PC-3 (cell line): ENCODE measurements at places on chromosomes 7 and 10. TPM values are rescaled to one million over a fixed set of nuclear protein-coding genes. Genes with fewer than 3 reads are reported as not detected.
A peak's percentile ranks its signal among the peaks of the same experiment; 100 is the strongest.

DNA sequence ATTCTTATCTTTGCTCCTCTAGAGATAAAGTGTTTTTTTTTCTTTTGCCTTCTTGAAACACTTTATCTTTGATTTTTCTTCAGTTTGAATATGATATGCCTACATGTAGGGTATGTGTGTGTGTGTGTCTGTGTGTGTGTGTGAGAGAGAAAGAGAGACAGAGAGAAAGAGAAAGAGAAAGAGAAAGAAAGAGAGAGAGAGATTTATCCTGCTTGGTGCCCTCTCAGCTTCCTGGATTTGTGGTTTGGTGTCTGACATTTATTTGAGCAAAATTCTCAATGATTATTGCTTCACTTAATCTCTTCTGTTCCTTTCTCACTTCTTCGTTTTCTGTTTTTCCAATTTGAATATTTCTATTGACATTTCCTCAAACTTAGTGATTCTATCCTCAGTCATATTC is 60.3 kb downstream of the RAB18 start:
- no peaks in the 10 kb centered on the region for H3K36me3 ChIP-seq
- H3K4me1 ChIP-seq: no peaks in the 10 kb centered on the region
- H3K4me3 ChIP-seq: no peak overlapping the region
- no peak overlapping the region for H3K27ac ChIP-seq
- no peaks in the 10 kb centered on the region for H3K27me3 ChIP-seq

GRCh38 chr7:104978460-104978859 is 35.5 kb upstream of the KMT2E start:
- no peaks in the 10 kb centered on the region for H3K36me3 ChIP-seq
- H3K27me3 ChIP-seq: no peaks in the 10 kb centered on the region
- no peak overlapping the region for H3K4me3 ChIP-seq
- H3K27ac ChIP-seq: no peak overlapping the region
- DNase-seq: no peak

GRCh38 chr10:71868192-71868697 is 17.2 kb upstream of the PSAP start:
- peak; percentile 43 for DNase-seq
- H3K27ac ChIP-seq: no peak overlapping the region
- peaks cover 12% of the 10 kb centered on the region; the same call in 1 of the 2 replicates for H3K4me1 ChIP-seq
- no peaks in the 10 kb centered on the region for H3K27me3 ChIP-seq
- H3K4me3 ChIP-seq: no peak overlapping the region

The PRPS1L1 gene
- not detected in 2 replicates for total RNA-seq

GRCh38 chr10:132458586-132459300 is 61.7 kb downstream of the PWWP2B start:
- no peak overlapping the region for H3K4me3 ChIP-seq
- 0 out of 2 replicates have a peak, but pooled peaks cover 5% of the 10 kb centered on the region for H3K4me1 ChIP-seq
- no peaks in the 10 kb centered on the region for H3K36me3 ChIP-seq
- no peaks in the 10 kb centered on the region for H3K27me3 ChIP-seq
- DNase-seq: peak; percentile 36

DNA sequence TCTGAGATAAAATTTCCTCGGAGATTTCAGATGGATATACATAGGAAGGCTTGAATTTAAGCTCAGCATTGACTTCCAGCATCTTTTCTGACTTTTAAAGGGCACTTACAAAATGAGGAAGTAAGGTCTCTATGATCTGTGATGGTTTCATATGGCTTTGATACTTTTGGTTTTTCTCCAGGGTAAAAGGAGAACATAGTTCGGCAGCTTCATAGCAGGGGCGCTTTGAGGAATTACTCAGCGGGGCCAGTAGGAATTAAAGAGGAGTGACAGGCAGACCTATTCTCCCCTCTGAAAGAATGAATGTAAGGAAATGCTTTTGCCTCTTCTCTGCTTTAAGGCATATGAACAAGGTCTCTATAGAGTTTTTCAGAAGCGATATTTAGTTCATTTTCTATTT is 80.0 kb upstream of the PCDH15 start:
- DNase-seq: no peak
- no peak overlapping the region for H3K27ac ChIP-seq
- H3K4me3 ChIP-seq: no peak overlapping the region
- H3K4me1 ChIP-seq: no peaks in the 10 kb centered on the region
- H3K27me3 ChIP-seq: peaks cover 14% of the 10 kb centered on the region
- H3K36me3 ChIP-seq: no peaks in the 10 kb centered on the region

- no peak overlapping the region for H3K4me3 ChIP-seq
- H3K4me1 ChIP-seq: no peaks in the 10 kb centered on the region
- no peaks in the 10 kb centered on the region for H3K27me3 ChIP-seq
- H3K36me3 ChIP-seq: no peaks in the 10 kb centered on the region
Measured at GRCh38 chr7:38880035-38880434, 29.0 kb downstream of the VPS41 start.

GRCh38 chr7:20408467-20408826 is 77.7 kb downstream of the ITGB8 start:
- DNase-seq: peak; percentile 39
- no peaks in the 10 kb centered on the region for H3K27me3 ChIP-seq
- H3K4me1 ChIP-seq: peaks cover 25% of the 10 kb centered on the region
- peak overlapping the region; percentile 35 for H3K27ac ChIP-seq
- H3K36me3 ChIP-seq: no peaks in the 10 kb centered on the region

- H3K36me3 ChIP-seq: no peaks in the 10 kb centered on the region
- H3K27me3 ChIP-seq: peaks cover 17% of the 10 kb centered on the region
- no peak for DNase-seq
- no peak overlapping the region for H3K4me3 ChIP-seq
- no peaks in the 10 kb centered on the region for H3K4me1 ChIP-seq
Measured at GRCh38 chr10:121134711-121135110, 283.5 kb downstream of the WDR11 start.

DNA sequence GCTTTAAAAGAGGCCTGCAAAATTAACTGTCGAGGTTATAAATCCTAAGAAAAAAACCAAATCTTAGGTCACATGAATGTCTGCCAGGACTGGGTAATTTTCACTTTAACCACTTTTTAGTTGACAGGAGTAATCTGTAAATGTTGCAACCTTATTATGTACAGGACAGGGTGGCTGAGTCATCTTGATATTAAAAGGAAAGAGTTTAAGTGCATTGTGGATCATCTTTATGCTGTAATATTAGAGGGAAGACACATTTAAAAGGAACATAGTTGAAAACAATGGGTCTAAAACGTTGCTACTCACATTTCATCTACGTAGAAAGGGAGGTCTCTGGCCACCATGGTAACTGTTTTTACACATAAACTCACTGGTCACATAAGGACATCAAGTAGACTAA is 115.5 kb downstream of the LSMEM1 start:
- H3K27ac ChIP-seq: no peak overlapping the region
- H3K4me1 ChIP-seq: no peaks in the 10 kb centered on the region
- H3K27me3 ChIP-seq: no peaks in the 10 kb centered on the region

DNA sequence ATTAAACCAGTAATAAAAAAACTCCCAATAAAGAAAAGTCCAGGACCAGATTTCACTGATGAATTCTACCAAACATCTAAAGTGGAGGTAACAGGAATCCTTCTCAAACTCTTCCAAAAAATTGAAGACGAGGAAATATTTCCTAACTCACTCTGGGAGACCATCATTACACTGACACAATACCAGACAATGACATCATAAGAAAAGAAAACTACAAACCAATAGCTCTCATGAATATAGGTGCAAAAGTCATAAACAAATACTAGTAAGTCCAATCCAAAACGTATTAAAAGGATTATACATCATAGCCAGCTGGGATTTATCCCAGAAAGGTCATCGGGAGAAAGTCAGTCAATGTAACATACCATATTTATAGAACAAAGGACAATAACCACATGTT is 94.0 kb upstream of the RAB18 start:
- no peaks in the 10 kb centered on the region for H3K27me3 ChIP-seq
- no peaks in the 10 kb centered on the region for H3K4me1 ChIP-seq
- no peak for DNase-seq
- no peaks in the 10 kb centered on the region for H3K36me3 ChIP-seq
